ENCODE measurements at places on chromosomes 13 and 19.

DNA sequence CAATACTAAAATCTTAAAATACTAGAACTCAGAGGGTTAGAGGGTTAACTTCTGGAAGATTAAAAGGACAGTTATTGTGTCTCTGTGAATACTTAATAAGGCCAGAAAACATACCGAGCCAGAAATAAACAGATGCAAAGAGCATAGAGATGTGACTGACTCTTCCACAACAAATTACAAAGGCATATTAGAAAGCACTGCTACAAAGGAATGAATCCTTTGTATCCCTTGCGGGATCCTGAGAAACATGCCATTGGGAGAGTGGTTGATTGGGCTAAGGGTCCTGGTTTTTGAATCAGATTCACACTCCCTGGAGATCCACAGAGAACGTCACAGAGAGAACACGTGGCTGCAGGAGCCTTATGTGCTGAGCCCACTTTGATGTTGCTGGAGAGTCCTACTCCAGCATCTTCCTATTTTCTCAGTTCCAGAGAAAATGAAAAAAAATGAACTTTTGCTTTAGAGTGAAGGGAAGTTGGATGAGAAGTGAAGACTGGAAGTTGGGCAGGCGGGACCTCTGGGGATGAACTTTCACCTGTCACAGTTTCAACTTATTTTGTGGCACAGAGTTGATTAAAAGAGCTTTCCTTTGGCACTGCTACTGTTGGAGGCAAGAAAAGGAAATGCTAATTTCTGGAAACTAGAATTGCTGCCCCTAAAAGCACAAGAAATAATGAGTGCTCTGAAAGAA, 309.9 kb downstream of the DCT start:
- no peak for DNase-seq

DNA sequence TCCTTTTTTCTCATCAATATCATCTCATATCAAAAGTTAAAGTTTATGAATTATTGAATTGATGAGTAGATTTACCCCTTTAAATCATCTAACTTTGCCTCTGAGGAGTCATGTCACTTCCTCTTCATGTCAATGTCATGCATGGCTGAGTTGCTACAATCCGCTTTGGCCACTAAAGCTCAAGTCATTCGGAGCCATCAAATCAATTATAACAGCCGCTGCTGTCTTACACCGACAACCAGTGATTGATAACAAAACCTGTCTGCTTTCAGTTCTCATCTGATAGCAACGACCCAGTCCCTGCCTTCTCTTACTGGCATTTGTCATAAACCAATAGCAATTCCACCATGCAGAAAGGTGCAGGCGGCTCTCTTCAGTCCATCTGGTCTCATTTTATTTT, 429.3 kb downstream of the DIAPH3 start:
- DNase-seq: no peak

- no peak for DNase-seq
These were observed 39.3 kb downstream of the SIGLEC7 start for GRCh38 chr19:51181377-51181912.

GRCh38 chr19:14305706-14306105, 75.5 kb upstream of the ADGRE5 start:
- no peak for DNase-seq

- DNase-seq: no peak
These were observed 24.2 kb downstream of the GAS6 start for GRCh38 chr13:113839536-113840204.

DNA sequence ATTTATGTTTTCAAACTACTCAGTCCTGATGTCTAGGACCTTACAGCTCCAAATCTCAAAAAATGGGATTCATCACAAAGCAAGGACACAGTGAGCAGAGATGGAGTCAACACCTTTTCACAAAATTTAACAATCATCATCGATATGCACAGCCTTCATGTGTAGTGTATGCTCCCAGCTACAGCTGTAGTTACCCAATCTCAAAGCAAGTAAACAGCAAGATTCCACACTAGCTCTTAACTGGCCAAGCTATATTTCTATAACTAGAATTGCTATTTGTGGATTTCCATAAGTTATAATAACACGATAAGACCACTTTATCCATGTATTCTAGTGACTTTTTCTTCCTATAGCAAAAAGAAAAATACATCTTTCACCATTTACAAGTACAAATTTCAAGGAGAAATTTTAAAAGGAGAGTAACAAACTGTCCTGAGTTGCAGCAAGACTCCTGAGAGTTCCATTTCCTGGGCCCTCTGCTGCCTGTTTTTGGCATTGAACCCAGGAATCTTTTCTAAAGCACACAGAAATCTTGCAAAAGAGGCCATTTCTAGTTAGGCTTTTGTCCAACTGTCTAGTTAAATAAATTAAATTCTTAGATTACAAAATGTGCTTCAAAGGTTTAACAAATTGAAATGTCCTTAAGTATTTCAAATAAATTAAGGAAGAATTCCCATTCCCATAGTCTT, 460.6 kb downstream of the FGF14 start:
- peak; percentile 13 for DNase-seq

GRCh38 chr19:45137179-45137761, 23.5 kb downstream of the NKPD1 start:
- no peak for DNase-seq

DNA sequence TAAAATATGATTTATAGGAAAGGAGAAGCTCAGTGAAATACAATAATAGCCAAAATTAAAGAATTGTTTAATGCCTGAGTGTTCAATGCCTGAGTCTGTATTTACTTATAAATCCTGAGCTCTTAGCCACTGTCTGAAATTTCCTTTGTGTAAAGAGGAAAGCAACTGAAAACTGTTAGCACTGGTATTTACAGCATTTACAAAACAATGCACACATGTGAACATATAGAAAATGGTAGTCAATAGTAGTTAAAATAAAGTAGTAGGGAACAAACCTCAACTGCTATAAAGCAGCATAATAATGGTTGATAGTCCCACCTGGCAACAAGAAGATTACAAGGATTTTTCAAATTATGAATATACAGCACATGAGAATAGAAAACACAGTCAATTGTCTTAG, 1137.1 kb upstream of the ATXN8OS start:
- no peak for DNase-seq

DNA sequence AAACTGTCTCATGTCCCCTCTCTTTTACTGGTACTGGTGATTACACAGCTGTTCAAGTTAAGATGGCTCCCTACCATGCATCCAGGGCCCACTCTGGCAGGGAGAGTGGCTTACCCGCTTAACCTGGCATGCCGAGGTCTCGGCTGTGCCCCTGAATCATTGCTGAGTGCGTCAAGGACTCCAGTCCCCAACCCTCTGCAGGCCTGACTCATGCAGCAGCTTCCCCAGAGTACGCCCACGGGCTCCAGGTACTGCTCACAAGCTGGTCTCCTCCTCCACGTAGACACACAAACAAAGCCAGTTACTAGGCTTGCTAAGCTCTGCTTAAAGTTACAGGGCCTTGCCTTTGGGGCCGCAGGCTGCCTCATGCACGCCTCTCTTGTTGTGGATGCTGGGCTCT, 447.4 kb downstream of the COG6 start:
- DNase-seq: no peak

DNA sequence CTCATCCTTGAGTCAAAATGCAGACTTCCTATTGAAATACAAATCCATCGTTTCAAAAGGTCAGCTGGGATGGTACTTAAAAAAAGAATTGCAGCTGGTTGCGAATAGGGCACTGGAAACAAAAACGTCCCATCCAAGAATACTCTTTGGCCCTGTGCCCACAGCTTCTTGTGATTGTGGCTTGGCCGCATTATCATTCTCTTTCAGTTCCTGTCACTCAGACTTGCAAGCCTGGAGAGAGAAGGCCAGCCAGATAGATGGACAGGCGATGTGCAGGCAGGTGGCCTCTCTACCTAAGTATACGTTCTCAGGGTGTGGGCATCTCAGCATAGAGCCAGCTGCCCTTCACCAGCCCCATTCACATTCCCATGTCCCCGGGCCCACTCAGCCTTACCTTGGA, 208.5 kb upstream of the ZNF536 start:
- DNase-seq: no peak

GRCh38 chr13:51244637-51245405, 22.6 kb downstream of the FAM124A start:
- no peak for DNase-seq

- DNase-seq: no peak
These were observed 251.7 kb upstream of the IRS2 start for GRCh38 chr13:110037925-110038573.

- DNase-seq: no peak
These were observed 6.5 kb downstream of the PIAS4 start for GRCh38 chr19:4013886-4014540.

- DNase-seq: no peak
These were observed 3.4 kb downstream of the ACP4 start for GRCh38 chr19:50793558-50794065.

GRCh38 chr13:113616991-113617749, 32.6 kb downstream of the TFDP1 start:
- no peak for DNase-seq

- no peak for DNase-seq
These were observed 11.6 kb downstream of the AKAP11 start for GRCh38 chr13:42283574-42283973.

- DNase-seq: no peak
These were observed 14.7 kb upstream of the KCTD15 start for GRCh38 chr19:33781996-33782395.

DNA sequence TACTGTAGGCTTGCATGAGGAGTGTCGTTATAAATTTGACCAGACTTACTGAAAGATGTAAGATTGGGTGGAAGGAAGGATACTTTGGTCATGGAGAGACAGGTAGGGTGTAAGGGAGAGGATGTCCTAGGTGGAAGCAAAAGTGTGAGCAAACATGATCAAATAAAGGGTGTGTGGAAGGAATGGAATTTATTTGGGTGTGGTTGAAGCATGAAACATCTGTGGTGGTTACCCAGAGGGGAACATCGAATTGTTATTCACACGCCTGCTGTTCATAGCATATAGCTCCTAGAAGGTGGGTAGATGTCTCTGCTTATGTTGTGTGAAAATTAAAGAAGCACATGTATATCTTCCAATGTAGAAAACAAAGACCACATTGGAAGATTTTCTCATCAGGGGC, 157.7 kb downstream of the ATP8A2 start:
- no peak for DNase-seq

DNA sequence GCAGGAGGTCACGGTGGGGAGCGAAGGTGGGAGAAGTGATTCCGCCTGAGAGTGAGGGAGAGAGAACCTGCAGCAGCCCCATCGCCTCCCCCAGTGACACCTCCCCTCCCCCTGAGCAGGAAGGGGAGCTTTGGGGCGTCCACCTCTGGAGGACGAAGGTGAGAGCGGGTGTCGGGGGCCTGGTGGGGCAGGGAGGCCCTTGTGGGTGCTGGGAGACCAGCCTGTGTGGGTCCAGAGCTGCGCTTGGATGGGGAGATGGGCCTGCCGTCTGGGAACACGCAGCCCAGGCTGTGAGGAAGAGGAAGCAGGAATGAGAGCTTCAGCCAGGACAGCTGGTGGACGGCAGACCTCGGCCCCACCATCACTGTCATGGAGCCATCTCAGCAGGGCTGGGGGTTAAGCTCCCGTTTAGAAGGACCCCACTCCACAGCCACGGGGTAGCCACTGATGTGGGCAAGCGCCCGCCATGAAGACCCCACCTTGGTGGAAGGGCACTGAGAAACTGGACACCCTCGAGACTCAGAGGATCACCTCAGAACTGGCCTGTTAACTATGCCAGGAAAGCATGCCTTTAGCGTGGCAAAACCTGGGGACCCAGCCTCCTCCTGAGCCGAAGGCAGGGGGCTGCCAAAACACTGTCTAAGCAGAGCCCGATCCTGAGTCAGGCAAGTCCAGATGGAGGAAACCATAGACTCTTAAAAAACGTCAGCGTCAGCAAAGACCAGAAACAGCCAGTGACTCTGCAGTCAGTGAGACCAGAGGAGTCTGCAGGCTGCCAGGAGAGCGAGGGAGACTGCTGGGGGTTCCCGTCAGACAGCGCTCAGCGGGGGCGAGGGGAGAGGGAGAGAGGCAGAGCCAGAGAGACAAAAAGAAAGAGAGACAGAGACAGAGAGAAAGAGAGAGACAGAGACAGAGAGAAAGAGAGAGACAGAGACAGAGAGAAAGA, 6.4 kb upstream of the PROZ start:
- no peak for DNase-seq

GRCh38 chr13:50596776-50597203, 246.7 kb downstream of the DLEU7 start:
- DNase-seq: no peak

DNA sequence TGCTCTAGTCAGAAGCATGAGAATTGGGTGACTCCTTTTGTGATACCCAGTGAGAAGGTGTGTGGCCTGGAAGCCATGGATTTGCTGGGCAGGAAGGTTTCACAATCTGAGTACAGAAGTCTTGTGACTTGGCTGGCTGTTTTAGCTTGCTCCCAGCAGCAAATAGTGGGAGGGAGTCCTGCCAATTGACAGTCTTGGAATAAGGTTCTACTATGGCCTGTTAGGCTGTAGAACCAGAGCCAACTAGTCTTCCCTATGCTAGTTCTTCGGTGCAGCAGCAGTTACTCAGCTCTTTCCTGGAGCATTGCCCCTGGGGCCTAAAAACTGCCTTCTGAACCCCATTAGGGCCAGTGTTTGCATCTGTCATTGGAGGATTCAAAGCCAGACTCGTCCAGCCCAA, 1935.4 kb upstream of the PCDH20 start:
- DNase-seq: no peak

GRCh38 chr13:99002172-99002710, 24.4 kb upstream of the DOCK9 start:
- no peak for DNase-seq

DNA sequence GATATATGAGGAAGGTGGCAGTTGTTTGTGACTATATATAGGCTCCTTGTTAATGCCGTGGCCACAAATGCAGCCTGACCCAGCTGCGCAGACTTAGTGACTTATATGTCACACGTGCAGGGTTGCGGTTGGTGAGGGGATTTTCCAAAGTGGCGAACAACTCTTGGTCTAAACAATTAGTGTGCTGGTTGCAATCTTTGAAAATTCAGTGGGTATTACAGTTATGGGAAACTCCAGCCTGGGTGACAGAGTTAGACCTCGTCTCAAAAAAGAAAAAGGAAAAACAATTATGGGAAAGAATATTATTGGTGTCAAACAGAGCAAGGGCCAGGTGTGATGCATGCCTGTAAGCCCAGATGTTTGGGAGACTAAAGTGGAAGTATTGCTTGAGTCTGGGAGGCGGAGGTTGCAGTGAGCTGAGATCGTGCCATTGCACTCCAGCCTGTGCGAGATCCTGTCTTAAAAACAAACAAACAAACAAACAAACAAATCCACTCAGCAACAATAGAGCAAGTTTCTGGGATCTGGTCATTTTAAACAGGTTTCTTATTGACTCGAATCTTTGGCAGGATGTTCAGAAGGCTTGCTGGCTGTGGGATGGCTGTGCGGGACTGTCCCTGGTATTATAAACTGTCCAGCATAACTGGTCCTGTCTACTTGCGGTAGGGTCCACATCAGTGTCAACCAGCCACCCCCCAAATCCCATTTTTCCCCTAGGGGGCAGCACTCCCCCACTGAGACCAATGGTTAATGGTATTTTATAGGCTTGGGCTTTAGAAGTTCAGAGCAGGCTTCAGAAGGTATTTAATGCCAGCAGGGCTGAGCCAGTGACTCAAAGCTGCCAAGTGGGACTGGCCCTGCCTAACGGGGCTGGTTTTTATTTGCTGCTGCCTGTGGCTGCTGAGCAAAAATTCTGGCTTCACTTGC, 15.4 kb downstream of the RELB start:
- peak; percentile 69 for DNase-seq

- peak; percentile 22 for DNase-seq
These were observed 148.3 kb downstream of the PDS5B start for GRCh38 chr13:32734511-32734910.
